ELF-1 (cell line): ENCODE measurements at places on chromosomes 7 and 10.

DNA sequence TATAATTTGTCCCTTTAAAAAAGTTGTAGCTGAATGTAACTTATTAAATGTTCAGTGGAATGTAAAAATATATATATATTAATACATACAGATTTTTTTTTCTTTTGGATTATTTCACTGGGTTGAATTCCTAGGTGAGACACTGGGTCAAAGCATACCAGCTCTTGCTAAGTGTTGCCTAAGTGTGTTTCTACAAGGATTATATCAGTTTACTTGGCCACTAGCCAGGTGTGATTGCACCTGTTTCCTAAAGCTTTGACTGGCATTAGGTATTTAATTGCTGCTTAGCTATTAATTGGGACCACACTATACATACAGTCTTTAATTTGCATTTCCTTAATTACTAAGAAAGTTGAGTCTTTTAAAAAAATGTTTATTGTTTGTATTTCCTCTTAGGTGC, 5.5 kb upstream of the ELOVL3 start:
- DNase-seq: no peak

DNA sequence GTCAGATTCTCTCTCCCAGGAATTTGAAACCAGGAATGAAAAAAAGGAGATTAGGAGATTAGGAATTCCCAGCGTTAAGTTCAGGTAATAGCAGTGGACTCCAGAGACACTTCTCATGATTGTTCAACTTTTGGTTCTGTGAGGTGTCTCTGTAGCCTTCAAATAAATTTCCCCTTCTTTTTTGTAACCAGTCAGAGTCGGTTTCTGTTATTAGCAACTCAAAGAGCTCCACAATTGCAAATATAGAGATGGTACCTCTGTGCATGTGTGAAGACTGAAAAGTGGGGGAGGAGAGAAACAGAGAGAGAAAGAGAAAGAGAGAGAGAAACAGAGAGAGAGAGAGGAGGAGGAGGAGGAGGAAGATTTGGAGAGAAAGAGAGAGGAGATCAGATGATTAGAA, 112.8 kb upstream of the STEAP1B start:
- DNase-seq: no peak

GRCh38 chr7:68629-69028, 123.7 kb upstream of the FAM20C start:
- DNase-seq: peak; percentile 76

DNA sequence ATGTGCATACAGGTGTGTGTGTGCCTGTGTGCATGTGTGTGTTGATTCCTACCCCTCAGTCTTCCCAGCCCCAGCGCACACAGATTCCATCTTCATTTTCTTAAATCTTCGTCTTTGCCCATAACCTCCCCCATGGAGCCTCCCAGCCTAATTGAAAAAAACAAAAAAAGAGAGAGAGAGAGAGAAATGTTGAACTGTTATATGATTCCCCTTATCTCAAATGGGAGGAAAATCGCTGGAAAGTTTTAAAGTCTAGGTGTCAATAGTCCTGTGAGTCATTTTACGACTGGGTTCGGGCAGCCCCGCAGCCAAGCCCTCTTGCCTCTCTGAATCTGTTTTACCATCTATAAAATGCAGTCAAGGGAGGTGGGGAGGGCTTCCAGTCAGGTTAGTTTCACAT, 60.9 kb downstream of the SPOCK2 start:
- peak; percentile 47 for DNase-seq

GRCh38 chr10:35887685-35888084, 245.6 kb upstream of the FZD8 start:
- no peak for DNase-seq

GRCh38 chr7:43825391-43825808, 43.9 kb downstream of the MRPS24 start:
- no peak for DNase-seq
